Hematopoietic multipotent progenitor cell treated with erythropoietin and hydrocortisone succinate and interleukin-3 and kit ligand, for 6 days (in vitro differentiated cells): ENCODE measurements at places on chromosomes 5 and 9.

DNA sequence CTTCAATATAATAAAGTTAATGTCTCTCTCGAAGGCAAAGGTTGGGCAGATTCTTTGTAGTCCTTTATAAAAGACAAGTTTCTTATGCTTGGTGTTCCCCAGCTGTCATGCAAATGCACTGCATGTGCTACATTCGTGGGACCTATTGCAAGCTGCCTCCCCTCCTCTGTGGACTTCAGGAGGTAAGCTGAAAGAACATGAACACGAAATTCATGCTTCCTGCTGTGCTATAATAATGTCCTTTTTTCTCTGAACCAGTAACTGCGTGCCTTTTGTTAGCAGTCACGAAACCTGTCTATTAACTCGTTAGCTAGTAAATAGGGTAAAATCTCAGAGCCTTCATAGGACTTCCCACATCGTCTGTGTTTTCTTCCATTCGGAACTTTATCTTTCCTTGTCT lies 363.5 kb downstream of the CDH9 start:
- no peak for DNase-seq

DNA sequence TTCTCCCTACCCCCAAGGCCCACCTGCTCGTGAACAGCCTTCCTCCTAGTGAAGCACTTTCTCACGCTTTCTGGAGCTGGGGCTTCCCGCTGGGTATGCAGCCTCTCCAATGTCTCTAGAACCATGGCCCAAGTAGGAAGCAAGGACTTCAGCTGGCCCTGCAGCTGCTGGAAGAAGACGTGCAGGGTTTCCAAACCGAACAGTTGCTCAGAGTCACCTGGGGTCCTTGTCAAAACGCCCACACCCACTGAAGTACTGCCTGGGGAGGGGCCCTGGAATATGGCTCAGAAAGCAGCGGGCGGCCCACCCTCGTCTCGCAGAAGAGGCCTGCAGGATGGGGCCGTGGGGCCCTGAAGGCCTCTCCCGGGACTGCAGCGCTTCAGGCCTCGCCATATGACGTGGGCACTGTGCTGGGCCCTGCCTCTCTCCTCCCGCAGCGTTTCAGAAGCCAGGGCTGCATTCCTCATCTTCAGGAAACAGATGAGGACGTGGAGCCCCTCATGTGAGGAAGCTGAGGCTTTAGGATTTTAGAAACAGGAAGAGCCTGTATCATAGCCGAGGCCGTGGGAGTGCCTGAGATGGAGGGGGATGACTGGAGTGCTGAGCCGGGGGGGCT lies 116.0 kb upstream of the LMX1B start:
- DNase-seq: peak; percentile 19

DNA sequence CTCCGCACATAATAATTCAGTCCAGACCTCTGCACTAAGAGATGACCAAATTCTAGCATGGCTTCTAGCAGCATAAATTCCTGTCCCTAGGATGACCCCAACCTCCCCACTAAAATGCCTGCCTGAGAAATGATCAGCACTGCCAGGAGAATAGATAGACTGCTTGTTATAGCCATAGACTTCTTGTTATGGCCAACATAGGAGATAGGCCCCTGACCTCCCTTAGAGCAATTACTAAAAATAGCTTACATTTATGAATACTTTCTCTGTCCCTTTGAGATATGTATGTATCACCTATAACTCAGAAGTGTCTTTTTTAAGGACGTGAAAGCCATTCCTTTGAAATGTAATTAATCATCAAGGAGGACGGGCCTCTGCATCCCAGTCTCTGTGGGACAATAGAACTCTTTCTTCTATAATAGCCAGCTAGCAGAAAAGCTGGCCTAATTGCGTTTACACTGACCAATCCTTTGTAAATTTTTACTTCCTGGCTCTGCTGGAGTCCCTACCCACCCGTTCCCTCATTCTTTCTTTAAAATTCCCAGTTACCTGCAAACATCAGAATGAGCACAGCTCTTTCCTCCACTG lies 1002.7 kb downstream of the CDH18 start:
- no peak for DNase-seq

- peak; percentile 41 for DNase-seq
Observed at GRCh38 chr9:116945817-116946216, 258.7 kb downstream of the TRIM32 start.

- no peak for DNase-seq
Observed at GRCh38 chr5:158848634-158849033, 251.1 kb downstream of the EBF1 start.

- DNase-seq: no peak
Observed at GRCh38 chr5:181044093-181044599, 4.1 kb downstream of the BTNL9 start.

GRCh38 chr9:92503156-92503555 lies 20.9 kb upstream of the ASPN start:
- peak; percentile 59 for DNase-seq

- DNase-seq: no peak
Observed at GRCh38 chr9:94014920-94015319, 59.8 kb upstream of the BARX1 start.

DNA sequence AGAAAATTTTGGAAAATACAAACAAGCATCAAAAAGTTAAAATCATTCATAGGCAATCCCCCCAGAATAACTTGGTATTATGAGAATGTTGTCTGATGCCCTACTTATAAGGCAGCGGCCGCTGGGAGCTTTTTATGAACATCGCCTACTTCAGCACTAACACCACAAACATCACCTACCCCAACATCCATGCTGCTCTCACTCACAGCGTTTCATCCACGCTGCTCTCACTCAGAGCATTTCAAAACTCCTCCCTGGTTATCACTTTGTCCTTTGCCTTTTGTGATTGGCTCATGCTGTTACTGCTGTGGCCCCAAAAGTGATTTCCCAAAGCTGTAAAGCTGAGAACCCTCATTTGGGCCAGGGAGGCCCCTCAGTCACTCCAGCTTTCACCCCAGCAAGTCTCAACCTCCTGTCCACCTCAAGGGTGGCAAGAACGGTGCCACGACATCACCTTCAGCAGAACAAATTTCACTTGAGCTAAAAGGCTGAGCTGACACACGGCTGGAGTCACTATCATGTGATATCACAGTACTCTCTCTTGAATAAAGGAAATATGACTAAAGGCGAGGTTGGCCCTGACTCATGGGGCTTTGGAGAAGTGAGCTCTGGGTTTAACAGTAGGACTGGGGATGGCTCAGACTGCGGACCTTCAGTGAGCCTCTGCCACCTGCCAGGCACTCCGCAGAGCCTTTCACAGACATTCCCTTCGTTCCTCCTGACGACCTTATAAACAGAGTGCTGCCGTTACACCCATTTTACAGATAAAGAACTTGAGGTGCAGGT lies 25.2 kb downstream of the SHC3 start:
- no peak for DNase-seq

DNA sequence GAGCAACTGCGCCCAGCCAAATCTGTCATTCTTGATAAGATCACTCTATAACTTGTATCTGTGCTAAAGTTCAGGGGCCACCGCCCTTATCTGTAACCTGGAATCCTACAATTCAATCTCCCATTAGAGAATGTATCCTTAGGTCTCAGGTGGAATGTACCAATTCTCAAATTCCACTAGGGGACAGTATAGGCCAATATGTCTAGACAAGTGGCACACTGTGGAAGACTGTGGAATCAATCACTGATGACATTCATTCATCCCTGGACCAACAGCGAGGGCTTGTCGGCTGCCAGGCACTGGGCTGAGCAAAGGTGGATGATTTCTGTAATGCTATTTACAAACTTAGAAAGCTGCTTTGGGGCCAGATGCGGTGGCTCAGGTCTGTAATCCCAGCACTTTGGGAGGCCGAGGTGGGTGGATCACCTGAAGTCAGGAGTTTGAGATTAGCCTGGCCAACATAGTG lies 28.7 kb upstream of the MEGF9 start:
- peak; percentile 80 for DNase-seq

GRCh38 chr9:10674586-10674985 lies 61.8 kb upstream of the PTPRD start:
- no peak for DNase-seq

- DNase-seq: peak; percentile 6
Observed at GRCh38 chr5:79075646-79076426, 6.3 kb downstream of the BHMT2 start.

- no peak for DNase-seq
Observed at GRCh38 chr5:90930756-90931431, 372.3 kb downstream of the ADGRV1 start.

- DNase-seq: peak; percentile 24
Observed at GRCh38 chr9:99040911-99041582, 63.9 kb upstream of the TGFBR1 start.

- no peak for DNase-seq
Observed at GRCh38 chr5:32936329-32936728, 225.2 kb downstream of the NPR3 start.

DNA sequence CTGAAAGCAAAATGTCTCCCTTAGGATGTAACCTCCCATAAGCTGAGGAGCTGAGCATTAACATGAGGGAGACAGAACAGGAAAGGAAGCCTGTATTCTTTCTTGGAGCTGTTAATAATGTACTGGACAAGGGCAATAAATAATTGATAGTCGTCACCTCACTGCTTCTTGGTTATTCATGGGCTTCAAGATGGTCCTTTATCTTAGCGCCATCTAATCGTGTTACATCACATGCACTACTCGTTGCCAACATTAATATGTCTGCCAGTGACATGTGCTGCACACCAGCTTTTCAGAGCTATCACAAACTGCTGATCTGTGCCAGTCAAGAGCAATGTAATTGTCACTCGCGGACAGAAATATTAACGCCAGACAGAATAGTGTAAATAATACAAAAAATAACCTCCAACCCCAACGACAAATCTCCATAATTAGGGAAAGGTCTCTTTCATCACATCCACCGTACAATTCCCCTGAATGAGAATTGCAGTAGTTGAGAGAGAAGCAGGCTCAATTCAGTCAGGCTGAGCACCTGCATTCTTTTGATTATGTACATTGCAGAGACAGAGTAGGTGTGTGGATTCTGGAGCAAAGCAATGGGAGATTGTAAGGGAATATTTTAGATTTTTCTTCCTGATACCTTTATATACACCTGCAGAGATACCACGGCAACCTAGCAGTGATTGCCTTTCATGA lies 267.1 kb downstream of the SPATA31D1 start:
- no peak for DNase-seq

DNA sequence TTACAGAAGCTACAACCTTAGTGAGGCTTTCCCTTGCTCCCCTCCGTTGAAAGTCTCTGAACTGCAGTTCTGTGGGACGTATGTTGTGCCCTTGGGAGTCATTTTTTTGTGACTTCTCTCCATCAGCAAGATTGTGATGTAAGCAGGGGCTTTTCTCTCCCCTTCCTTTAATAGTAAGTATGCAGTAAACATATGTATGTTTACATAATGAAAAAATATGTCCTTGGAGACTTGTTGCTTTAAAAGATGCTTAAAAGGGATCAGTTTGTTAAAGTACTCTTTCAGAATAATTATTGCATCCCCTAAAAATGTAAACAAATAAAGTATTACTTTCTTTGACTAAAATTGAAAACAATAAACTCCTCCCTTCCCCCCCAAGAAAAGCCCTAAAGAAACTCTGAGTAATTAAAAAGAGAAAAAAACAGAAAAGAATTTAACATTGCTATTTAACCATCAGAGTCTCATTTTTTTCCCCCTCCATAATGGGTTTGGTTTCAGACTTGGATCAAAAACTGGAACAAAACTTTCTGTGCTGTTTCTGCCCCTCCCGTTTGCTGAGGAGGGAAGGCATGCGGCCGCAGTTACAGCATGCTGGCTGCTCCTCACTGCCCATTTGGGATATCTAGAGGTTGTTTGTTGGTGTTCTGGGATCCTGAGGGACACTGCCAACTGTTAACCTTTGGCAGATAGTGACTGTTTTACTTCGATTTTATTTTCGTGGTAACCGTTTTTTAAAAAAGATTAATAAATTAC lies 40.2 kb downstream of the TRIO start:
- no peak for DNase-seq

GRCh38 chr5:1125030-1125357 lies 13.1 kb upstream of the SLC12A7 start:
- DNase-seq: no peak

DNA sequence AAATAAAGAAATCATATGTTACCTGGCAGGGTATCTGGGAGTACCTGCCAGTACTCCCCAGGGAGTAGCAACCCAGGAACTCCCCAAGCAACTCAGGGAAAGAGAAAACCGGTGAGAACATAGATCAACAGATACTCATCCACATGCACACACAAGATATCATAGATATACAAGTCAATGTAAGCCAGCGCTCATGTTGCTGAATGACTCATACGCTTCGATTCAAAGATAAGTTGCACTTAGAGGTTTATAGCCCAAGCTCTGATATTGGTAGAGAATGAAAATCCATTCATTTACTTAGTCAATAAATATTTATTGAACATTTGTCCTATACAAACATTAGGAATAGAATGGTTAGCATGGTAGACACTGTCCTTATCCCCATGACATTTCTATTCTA lies 219.1 kb upstream of the TRPC7 start:
- peak; percentile 8 for DNase-seq

- DNase-seq: no peak
Observed at GRCh38 chr5:57804007-57804444, 321.4 kb upstream of the ACTBL2 start.

- DNase-seq: no peak
Observed at GRCh38 chr9:504921-505740, 290.5 kb downstream of the DOCK8 start.

GRCh38 chr5:96658272-96658671 lies 3.9 kb upstream of the CAST start:
- DNase-seq: no peak

- no peak for DNase-seq
Observed at GRCh38 chr5:107952450-107952849, 281.7 kb upstream of the EFNA5 start.

GRCh38 chr5:116543501-116543900 lies 31.1 kb downstream of the SEMA6A start:
- peak; percentile 75 for DNase-seq

DNA sequence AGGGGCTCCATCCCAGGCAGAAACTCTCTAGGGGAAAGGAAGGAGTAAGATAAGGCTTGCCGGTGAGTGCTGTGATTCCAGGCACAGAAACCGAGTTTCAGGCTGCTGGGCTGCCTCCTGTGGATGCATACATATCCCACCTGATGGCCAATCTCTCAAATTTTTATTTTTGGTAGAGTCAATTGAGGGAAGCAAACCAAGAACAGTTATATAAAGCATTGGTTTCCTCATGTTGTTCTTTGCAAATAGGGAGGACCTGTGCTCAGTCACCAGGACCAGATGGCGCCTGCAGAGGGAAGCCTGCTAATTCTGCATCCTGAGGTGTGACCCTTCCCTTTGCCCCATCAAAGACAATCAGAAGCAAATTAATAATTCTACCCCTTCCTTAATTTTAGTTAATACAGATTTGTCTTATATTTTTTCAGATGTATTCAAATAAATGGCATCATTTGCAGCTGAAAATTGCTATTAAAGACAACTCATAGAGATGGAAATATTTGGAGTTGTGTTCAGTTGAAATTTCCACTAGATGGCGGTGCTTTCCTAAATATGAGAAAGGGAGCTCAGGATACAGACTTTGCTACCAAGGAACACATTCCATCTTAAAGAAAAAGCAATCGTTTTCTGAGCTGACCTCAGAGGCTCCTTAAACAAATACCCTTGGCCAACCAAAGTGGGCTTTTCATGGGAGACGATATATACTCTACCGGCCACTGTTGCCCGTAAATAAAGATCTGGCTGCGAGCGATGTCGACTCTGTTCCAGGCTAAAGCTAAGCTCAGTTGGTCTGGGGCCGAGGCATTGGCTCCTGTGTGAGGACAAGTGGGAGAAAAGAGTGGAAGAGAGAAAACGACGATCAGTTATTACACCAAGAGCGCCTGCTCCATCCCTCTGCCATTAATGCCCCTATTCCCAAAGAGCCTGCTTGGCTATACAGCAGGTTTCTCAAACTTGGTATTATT lies 225.7 kb upstream of the KLF9 start:
- DNase-seq: peak; percentile 74
